LHCN-M2 (cell line): ENCODE measurements at places on chromosomes 11 and 22. TPM values are rescaled to one million over a fixed set of nuclear protein-coding genes. Genes with fewer than 3 reads are reported as not detected.

DNA sequence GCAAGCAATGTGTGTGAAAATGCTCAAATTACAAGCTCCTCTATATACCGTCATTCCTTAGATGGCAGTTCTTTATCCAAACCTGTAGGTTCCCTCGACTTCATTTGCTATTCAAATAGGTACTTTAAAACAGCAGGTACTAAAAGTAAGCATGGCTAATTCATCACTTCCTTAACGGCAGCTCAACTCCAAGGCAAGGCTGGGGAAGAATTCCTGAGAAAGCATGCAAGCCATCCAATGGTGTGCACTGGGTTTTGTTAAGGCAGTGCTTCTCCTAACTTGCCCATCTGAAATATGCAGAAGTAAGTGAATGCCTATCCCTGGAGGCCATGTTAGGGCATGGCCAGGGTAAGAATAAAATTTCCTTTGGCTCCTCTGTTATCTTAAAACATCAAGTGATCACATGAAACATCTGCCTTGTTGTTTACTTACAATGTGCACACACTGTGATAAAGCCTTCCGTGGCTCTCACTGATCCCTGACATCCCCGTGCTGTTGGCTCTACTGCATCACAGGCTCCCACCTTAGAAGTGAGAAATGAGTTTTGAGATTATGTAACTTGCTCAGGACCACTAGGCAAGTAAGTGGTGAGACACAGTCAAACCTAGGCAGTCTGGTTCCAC is 52.1 kb downstream of the SMCO4 start:
- no peak for DNase-seq

GRCh38 chr11:78472382-78472781 is 54.8 kb upstream of the GAB2 start:
- no peak for DNase-seq

GRCh38 chr11:107570015-107570414 is 4.5 kb upstream of the ALKBH8 start:
- no peak for DNase-seq

GRCh38 chr11:125371431-125371935 is 124.6 kb downstream of the FEZ1 start:
- DNase-seq, result no peak

GRCh38 chr22:39388261-39389011 is 11.1 kb upstream of the TAB1 start:
- DNase-seq, result peak; percentile 60

GRCh38 chr11:102452461-102453301 is at the start of gene TMEM123:
TMEM123 (minus strand) TSS chr11:102452765; CDS start chr11:102452623, 142 bp downstream.
- peak; percentile 73 for DNase-seq

DNA sequence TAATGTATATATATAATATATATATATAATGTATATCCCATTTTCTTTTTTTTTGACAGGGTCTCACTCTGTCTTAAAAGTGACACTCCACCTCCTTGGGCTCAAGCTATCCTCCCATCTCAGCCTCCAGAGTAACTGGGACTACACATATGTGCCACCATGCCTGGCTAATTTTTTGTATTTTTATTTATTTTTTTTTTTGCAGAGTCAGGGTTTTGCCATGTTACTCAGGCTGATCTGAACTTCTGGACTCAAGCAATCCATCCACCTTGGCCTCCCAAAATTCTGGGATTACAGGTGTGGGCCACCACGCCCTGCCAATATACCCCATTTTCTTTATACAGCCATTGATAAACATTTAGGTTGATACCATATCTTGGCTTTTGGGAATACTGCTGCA is 33.9 kb upstream of the SLC22A24 start:
- DNase-seq, result no peak

Gene CDC42BPG
- 0.11 TPM in 1 of 2 replicates, not detected in the other for total RNA-seq

- DNase-seq, result no peak
Measured at GRCh38 chr11:12246147-12246546, 131.2 kb upstream of the PARVA start.

Gene SLC35C1
- total RNA-seq, result 9.6 and 10.8 TPM in 2 replicates

DNA sequence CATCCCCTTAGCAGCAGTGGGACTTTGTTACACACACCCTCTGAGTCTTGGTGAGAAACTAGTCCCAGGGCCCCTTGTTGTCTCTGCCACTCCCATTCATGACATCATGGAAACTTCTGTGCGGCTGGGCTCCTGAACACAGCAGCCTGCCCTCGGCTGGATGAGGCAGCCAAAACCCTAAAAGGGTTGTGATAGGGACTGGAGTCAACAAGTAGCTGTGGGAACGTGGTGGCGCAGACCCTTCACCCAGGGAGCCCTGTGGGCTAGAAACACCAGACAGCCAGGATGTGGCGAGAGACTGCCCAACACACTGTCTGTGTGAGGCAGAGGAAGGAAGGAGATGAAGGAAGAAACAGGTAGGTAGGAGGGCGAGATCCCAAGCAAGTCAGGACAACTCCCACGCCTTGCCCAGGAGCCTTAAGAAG is 3.9 kb downstream of the CD3D start:
- DNase-seq, result no peak

Gene ATG2A
- 17.7 and 22.9 TPM in 2 replicates for total RNA-seq

GRCh38 chr22:38631724-38632123 is 24.5 kb downstream of the FAM227A start:
- no peak for DNase-seq

DNA sequence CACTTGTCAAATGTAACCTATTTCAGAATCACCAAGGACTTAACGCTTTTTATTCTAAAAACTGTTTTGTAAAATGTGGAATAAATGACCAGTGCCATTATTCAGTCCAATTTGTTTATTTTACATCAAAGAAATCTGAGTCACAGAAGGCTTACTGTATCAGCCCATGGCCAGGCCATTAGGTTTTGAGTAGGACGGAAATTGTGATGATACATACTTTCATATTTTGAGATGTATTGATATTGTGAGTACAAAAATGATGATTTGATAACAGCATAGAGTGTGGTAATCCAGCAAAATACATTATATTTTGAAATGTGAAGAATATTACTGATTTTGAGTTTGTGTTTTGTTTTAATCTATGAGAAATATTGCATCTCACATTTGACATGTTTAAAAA is 81.1 kb downstream of the PIWIL3 start:
- DNase-seq, result no peak

GRCh38 chr11:64246871-64247728 is at the start of gene PPP1R14B:
PPP1R14B (minus strand) TSS chr11:64246943; CDS start chr11:64246673, 270 bp downstream.
- peak; percentile 91 for DNase-seq

GRCh38 chr22:50146439-50147238 is 23.9 kb upstream of the PANX2 start:
- DNase-seq, result peak; percentile 68

Gene FADD
- 45.1 and 47.2 TPM in 2 replicates for total RNA-seq

- no peak for DNase-seq
Measured at GRCh38 chr22:26735019-26735409, 77.6 kb downstream of the MIAT start.

Gene CBLIF
- total RNA-seq, result not detected in 2 replicates

- DNase-seq, result peak; percentile 10
Measured at GRCh38 chr11:70732023-70732880, 333.9 kb downstream of the CTTN start.
